Left kidney (tissue), 8 donors: ENCODE measurements at places on chromosomes 2 and 18. TPM values are rescaled to one million over a fixed set of nuclear protein-coding genes. Genes with fewer than 3 reads are reported as not detected.
A peak's percentile ranks its signal among the peaks of the same experiment; 100 is the strongest.

- DNase-seq = no peak
Measured at GRCh38 chr2:109722026-109722425, 72.1 kb upstream of the RGPD5 start.

DNA sequence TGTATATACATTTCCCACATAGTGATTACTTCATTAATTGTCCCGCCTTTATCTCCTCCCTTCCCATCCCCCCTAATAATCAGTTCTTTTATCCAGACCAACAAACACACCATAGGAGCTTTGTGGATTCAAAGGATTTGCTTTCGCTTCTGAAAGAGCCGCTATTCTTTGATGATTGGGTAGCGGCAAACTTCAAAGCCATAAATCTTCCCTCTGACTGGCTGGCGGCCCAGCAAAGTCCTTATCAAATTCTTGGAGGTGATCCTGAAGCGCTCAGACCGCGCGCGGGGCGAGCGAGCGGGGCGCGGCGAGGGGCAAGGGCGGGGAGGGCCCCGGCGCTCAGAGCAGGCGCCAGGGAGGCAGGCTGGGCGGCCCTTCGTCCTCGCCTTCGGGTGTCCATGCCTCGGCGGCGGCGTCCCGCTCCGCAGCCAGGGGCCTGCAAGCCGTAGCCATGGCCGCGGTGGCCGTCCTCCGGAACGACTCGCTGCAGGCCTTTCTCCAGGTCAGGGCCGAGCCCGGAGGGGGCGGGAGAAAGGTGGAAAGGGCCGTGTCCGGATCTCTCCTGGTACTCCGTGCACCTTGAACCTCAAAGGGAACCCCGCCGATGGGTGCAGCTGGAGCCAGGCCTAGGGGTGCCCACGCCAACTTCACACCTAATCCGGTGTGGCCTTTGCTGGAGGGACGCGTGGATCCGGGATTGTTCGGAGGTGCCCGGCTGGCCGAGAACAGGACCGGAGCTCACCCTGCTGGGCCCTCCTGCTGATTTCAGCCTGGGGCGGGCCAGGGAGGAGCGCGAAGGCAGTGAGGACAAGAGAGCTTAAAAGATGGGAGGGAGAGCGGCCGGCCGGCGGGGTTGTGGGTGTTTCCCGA, at the start of gene SP5:
Gene SP5, plus strand, starts transcription at position 276 of the 870 bp plus-strand sequence. Its CDS starts 176 bp downstream, at position 452.
- no peak for DNase-seq

- DNase-seq = no peak
Measured at GRCh38 chr2:16717477-16717876, 51.8 kb upstream of the CYRIA start.

DNA sequence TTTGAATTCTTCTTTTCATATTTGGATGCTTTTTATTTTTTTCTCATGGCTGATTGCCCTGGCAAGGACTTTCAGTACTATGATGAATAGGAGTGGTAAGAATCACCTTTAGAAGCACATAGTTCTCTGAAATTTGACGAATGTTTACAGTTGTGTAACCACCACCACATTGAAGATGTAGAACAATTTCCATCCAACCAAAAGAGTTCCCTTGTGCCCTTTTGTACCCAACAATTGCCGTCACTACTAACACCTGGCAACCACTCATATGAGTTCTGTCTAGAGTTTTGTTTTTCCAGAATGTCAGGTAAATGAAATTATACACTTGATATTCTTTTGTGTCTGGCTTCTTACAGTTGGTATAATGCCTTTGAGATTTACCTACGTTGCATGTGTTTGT, 28.7 kb upstream of the SLC16A14 start:
- no peak for DNase-seq

- no peak for DNase-seq
Measured at GRCh38 chr2:25524507-25524906, 148.9 kb downstream of the DTNB start.

GRCh38 chr2:26743852-26744251, 20.2 kb upstream of the SLC35F6 start:
- no peak for DNase-seq

GRCh38 chr2:235494716-235495372, 1.0 kb downstream of the AGAP1 start:
- no peak for DNase-seq

DNA sequence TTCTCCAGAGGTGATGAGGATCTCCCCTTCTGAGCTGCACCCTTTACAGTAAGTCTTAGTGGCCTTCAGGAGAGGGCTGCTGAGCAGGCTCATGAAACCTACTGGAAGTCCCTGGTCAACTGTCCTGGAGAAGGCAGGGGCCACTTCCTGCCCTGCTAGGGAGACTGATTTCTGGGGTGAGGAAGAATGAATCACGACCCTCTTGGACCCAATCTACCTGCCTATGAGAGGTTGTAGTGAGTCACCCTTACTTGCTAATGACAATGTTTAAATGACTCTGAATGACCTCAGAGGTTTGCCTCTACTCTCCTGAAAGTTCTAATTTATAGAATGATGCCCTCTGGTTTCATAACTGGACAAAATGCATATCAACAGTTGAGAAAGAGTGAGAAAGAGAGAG, 79.4 kb upstream of the FAM136A start:
- no peak for DNase-seq

DNA sequence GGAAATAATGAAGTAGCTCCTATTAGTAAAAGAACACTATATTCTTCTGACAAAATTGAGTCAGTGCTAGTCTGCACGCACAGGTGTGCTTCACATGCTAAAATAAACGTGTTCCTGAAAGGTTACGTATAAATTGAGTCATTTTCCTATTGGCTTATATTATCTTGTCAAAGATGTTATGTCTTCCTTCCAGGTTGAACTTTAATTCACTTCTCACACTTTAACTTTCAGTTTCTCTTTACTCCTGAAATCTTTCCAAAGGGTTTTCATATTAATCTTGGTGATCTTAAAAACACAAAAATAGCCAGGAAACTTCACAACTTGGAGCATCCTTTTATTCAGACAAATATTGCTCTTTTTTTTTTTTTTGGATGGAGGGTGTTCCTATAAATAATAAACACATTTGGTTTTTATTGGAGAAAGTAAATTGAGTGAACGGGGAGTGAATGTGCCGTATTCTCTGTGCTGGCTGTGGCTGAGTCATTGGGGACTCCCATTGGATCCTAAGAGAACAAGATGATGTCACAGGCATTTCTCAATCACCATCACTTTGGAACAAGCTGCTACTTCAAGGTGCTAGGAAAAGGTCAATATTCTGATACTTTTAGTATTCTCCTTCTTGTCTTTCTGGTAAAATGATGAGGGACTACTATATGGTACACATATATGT, 150.2 kb upstream of the SPATS2L start:
- DNase-seq = no peak

DNA sequence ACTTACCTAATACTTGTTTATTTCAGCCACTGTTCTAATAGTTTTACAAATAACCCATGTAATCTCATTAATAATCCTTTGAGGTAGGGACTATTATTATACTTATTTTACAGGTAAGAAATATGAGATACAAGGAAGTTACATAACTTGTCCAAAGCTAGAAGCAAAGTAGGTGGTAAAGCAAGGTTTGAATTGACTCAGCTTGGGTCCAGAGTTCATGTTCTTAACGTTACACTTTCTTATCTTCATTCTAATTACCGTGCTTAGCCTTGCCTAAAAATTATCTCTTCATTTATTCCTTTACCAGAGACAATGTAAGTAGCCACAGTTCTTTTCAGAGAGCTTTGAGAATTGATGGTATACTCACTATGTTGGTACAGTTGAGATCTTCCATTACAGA, 743.6 kb downstream of the KCNJ3 start:
- no peak for DNase-seq

GRCh38 chr2:67510745-67511144, 113.6 kb downstream of the ETAA1 start:
- no peak for DNase-seq

DNA sequence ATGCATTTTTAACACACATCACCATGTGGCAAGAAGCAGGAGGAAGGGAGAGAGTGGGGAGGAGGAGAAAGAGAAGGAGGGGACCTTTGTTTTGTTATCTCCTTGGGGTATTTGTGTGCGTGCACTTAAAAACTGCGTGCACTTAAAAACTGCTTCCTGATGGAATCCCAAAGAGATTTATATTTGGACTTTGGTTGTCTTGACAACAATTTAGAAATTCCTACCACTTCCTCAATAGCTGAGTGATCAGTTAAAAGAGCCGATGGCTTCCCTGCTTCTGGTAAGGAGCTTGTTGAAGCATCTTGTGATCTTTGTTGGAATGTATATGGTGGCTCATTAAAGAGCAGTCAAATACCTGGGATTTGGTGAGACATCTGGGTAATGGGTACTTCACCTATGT, 4.5 kb downstream of the RAB31 start:
- DNase-seq = no peak

DNA sequence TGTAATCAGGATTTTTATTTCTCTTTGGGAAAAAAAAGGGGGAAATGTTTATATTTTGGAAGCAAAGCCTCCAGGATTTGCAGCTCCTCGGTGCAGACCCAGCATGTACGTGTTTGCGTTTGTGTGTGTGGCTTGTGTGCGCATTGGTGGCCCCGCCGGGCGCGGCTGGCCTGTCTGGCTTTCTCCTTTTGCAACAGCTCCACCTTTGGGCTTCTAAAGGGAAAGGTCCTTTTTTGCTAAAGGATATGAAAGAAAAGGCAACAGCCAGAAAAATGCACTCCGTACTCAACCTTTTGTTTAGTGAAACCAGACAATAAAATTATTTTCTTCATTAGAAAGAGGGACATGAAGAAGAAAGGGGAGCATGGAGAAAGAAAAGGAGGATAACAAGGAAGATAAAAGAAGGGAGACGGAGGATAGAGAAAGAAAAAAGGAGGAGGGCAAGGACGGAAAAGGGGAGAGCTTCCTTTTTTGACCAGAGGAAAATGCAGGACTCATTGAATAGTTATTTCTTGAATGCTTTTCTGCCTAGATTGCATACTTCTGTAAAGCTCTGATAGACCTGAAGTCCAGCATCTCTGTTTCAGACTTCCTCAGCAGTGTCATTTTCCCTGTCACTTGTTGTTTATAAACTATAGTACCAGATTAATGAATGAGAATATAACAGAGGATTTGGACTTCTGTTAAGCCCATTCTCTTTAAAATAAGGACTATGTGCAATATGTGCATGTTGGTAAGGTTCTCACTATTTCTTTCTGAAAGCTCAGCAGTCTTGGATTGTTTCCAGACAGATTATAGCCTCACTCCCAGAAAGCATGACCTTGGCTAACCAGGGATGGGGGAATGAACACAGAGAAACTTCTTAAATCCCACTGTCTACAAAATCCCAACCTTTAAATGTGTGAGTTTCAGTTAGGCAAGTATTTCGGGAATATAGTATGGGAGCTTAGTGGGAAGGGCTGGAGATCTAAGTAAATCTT, 563.1 kb upstream of the PIK3C3 start:
- DNase-seq = peak; percentile 75

GRCh38 chr2:76759634-76760366, 762.4 kb downstream of the LRRTM4 start:
- no peak for DNase-seq

GRCh38 chr18:14767474-14767873, 19.5 kb downstream of the ANKRD30B start:
- no peak for DNase-seq

DNA sequence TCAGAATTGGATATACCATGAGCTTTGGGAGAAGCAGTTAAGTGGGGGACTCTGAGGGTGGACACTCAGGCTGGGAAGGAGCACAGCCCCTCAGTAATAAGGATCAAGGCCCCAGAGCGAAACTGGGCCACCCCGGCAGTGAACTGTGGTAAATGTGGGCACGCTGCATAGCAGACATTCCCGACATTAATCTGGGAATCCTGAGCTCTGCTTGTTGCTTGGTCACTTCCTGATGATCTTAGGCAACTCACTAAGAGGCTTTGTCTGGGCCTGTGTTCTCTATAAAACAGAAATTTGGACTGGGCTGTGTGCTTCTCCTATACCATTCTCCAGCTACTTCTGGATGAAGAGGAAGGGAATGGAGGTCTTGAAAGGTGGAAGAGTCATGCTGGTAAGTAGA, 4.8 kb downstream of the TGFBRAP1 start:
- DNase-seq = no peak

DNA sequence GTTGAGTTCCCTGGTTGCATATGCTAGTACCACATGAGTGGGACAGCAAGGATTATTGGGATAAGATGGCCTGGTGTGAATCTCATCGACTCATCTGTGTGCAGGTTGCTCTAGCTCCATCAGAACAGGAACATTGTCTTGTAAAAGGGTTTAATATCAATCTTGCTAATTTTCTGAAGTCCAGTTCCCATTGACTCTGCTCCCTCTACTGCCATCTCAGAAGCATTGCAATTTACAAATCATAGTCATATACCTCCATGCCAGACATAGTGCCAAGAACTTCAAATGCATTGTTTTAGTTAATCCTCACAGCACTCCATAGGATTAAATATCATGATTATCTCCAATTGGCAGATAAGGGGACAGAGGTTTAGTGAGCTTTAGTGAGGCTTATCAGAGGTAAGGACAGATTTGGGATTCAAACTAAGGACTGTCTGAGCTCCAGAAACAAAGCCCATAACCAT, 4.8 kb upstream of the STAT4 start:
- DNase-seq = no peak

DNA sequence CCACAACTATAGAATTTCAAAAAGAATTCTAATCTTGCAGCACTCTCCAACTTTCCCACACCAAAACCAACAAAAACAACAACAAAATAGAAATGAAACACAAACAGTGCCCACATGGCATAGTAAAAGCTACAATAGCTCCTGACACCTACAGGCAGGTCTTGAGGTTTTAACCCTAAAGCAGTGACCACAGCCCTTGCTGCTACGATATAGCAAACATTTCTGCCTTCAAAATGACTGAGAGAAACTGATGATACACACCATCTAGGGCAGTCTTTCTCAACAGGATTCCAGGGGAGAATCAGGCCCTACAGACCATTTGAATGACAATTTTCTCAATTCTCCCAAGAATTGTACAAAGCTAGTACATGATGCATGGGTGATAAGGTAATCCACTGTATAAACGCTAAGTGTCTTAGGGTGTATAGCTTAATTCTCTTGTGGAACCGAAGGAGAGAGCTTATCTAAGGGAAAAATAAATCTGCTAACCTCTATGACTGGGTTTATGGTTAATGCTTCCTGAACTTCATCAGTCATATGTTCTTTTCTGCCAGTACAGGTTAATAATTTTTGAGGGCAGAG, 46.5 kb downstream of the TRAK2 start:
- DNase-seq = no peak

GRCh38 chr2:8552293-8552801, 129.5 kb upstream of the ID2 start:
- DNase-seq = no peak

GRCh38 chr2:217171874-217172273, 312.0 kb upstream of the TNP1 start:
- no peak for DNase-seq

The DSG4 gene
- polyA plus RNA-seq = not detected

The TUBB8B gene
- 0.96 TPM for polyA plus RNA-seq

The POTEC gene
- 0.03 TPM for polyA plus RNA-seq

The SPDYA gene
- 3.9 TPM for polyA plus RNA-seq

The ARHGEF4 gene
- polyA plus RNA-seq = 6.6 TPM

The GCG gene
- not detected for polyA plus RNA-seq

The SH2D6 gene
- 1.3 TPM for polyA plus RNA-seq

The KLHL29 gene
- polyA plus RNA-seq = 11.9 TPM

The REG3A gene
- not detected for polyA plus RNA-seq

The DNAJC5G gene
- polyA plus RNA-seq = 2.0 TPM
